Lung (tissue), 17 donors: ENCODE measurements at places on chromosomes 4 and X. TPM values are rescaled to one million over a fixed set of nuclear protein-coding genes. Genes with fewer than 3 reads are reported as not detected.

FGB gene
- 0.28 TPM for total RNA-seq

CXCR3 gene
- 0.40 TPM for total RNA-seq

GLRB gene
- total RNA-seq = 1.8 TPM

DUSP21 gene
- not detected for total RNA-seq

DNA sequence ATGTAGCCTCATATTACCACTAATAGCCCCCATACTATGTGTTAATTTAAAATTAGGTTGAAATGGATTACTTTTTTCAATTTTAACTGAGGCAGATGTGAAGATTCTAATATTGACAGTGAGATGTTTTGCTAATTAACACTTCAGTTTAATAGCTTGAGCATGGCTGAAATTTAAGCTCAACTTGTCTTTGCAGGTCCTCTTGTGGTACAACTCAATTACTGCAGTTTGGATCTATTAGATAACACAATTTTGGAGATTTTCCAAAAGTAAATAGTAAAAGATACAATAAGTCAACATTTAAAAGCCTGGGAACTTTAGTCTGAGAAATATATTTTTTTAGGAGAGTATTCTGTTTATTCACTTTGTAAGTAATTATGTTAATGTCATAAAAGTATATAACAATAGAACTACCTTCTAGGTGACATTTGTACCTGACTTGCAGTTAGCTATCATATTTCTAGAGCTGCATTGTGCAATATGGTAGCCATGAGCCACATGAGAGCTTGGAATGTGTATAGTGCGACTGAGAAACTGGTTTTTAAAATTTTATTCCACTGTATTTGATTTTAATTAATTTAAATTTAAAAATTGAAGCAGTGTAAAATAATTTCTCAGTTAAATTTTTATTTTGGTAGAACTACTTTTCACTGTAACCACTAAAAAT lies 73.1 kb upstream of the FMR1 start:
- DNase-seq = no peak

DNA sequence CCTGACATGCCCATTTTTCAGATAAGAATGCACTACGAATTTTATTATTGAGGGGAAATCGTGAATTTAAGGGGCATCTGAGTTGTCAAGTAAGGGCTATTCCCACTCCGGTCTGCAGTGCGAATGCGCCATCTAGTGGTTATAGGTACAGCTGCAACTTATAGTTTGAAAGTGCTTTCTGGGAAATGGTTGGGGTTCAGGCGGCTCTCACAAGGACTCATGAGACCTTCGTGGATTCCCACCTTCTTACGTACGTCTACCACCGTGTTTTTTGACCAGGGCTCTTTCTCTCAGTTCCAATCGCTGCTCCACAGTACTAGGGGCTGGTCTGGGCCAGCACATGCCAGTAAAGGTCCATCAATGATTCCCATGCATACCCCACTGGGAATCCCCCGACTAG lies 12.3 kb downstream of the MSL3 start:
- DNase-seq = peak; percentile 73

DNA sequence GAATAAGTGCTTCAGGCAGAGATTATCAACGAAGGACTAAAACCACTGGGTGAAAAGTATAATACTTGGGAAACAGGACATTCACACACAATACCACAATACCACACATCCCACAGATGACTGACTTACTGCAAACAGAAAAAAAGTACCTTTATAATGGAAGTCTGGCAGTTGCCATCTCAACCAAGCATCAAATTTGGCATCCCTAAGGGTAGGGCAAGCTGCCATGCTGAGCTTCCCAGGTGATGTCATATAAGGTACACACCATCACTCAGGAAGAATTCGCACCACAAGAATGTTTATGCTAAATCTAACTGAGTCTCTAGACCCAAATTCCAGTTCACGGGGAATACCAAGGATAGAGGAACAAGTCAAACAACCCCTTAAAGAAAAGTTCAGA lies 9.1 kb downstream of the QDPR start:
- DNase-seq = no peak

GRCh38 chrX:116230130-116230898 lies 59.8 kb downstream of the AGTR2 start:
- no peak for DNase-seq

GRCh38 chr4:8076023-8076422 lies 82.6 kb downstream of the ABLIM2 start:
- DNase-seq = no peak

DNA sequence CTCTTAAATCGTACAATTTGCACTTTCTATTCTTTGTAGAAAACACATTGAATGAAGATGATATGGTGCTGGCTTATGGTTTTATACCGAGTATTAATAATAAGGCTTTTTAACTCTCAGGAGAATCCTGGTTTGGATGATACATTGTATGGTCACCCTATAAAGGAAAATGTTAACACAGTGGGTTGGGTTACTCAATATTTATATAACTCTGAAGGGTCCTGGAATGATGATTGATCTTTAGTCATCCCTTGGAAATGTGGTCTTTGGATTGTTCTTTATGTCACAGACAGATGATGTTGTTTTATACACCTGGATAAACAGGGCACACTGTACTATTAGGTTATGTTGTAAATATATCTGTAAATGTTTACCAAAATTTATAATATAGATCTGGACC lies 496.2 kb upstream of the NDST4 start:
- DNase-seq = no peak

DNA sequence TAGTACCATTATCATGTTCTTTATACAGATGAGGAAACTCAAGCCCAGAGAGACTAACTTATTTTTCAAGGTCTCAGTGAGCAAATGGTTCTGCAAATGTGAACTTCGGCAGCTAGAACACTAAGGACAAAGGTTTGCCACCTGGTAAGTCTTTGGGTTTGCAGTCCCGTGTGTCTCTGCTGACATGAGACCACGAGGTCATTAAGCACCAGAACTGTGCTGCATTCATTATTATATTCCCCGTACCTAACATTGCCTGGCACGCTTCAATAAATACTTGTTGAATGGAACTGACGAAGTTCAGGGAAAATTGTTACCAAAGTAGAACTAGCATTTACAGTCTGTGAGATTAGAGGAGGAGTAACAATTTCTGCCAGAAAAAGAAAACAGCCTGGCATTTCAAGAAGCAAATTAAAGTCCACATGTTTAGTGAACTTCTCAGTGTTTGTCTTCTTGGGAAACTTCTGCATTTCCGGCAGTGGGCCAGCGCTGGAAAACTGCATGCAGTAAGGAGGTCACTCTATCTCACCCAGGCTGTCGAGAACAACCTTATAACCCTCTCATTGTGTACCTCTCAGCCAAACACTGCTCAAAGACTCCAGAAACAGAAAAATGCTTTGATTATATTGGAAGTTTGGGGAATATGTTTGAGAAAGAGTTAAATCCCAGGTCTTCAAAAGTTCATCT lies 67.4 kb upstream of the CPEB2 start:
- no peak for DNase-seq

DNA sequence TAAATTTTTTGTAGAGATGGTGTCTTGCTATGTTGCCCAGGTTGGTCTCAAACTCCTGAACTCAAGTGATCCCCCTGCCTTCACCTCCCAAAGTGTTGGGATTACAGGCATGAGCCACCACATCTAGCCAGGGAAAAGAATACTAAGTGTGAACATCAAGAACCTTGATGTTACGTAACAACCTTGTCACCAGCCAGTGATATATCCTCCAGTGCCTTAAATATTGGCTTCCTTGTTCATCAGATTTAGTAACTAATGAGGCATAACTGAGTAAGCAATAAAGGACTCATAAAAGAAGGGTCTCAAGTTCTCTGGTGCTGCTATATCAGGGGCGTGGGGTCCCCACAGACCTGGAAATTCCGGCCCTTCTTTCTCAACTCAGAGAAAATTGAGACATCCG lies 60.5 kb upstream of the ENPEP start:
- no peak for DNase-seq

DNA sequence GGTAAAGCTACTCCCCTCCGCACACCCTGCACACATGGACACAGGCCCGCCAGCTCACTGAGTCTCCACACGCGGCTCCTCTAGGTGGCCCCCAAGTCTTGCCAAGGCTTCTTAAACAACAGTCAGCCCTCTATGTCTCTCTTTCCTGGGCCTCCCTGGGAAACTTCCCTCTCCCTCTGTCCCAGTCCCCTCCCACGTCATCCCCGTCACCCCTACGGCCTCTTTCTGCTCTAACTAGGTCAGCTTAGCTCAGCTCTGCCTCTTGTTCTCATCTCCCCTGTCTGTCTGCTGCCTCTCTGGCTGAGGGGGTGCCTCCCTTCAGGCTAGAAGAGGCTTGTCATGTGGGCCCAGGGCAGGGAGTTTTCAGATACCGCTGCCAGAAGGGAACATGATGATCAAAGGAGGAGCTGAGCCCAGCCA lies 38.8 kb downstream of the SEPTIN6 start:
- DNase-seq = peak; percentile 54
